ENCODE measurements at places on chromosomes 2 and 18.

GRCh38 chr2:38155015-38155414 lies 79.1 kb upstream of the CYP1B1 start:
- no peak for DNase-seq

DNA sequence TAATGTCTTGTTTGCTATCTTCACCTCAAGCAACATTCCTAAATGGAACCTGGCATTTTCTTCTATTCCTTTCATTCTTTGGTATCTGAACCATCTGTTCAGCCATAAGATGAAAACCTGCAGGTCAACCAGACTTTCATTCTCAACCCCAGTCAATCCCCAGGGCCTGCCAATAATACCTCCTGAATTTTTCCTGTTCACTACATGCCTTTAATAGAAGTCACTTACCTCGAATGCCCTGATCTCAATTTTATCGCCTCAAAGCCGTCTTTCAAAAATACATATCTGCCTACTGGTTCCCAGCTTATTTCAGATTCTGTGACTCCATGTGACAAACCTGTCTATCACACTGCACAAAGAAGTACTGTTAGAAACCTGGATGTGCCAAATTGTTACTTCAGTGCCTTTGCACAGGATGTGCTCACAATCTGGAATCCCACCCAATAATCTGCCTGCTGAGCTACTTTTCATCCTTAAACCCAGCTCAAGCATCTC lies 22.6 kb downstream of the ST3GAL5 start:
- DNase-seq = no peak

DNA sequence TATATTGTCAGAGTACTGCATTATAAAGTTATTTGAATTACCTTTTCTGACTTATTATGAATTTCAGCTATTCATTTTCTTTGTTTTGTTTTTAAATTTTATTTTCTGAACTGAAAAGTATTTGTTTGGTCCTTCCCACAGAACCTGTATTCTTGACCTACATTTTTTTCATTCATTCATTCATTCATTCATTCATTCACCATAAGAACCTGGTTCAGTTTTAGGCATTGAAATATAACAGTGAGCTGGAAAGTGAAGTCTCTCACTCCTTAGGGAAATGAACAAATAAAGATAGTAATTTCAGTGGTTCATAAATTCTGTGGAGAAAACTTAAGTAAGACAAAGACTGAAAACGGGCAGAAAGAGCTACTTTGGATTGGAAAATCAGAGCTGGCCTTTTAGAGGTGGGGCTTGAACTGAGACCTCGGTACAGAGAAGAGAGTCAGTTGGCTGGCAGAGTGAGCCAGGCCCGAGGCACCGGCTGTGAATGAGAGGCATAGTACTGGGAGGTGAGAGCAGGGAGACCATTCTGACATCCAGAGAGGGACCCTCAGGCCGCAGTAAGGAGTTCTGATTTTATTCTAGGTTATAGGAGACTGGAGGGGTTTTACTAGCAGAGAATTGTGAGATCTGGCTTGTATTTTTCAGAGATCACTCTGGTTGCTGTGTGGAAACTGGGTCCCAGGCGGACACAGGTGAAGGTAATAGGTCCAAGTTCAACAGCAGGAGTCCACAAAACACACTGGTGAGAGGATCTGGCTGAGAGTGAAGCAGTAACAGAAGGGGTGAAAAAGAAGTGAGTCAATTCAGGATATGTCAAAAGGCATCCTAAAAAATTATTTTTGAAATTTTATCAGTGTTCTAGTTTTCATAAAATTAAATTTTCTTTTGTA lies 75.8 kb upstream of the FN1 start:
- no peak for DNase-seq

GRCh38 chr18:8793445-8794155 lies 88.2 kb downstream of the MTCL1 start:
- DNase-seq = no peak

DNA sequence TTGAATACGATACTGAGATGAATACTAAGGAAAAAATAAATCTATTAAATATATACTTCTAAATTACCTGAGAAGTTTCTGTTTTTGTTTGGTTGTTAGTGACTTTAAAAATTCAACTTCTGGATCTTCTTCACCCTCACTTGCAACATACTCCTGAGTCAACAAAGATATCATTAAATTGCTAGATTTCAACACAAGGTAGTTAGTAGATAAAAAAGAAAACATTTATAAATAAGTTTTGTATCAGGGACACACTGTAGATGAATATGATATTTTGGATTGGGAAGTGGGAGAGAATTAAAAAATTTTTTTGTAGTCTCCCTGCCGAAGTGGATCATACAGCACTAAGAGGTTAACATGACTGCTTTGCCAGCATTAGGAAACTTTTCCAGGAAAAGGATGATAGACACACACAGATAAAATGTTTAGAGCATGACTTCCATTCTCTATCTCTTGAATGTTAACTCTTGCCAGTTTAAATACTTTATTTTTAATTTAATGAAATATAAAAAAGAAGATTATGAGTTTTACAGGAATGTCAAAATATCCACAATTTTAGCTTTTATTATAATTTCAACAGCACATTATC lies 15.9 kb downstream of the SP9 start:
- DNase-seq = no peak
